ENCODE measurements at places on chromosomes 16 and 17.

DNA sequence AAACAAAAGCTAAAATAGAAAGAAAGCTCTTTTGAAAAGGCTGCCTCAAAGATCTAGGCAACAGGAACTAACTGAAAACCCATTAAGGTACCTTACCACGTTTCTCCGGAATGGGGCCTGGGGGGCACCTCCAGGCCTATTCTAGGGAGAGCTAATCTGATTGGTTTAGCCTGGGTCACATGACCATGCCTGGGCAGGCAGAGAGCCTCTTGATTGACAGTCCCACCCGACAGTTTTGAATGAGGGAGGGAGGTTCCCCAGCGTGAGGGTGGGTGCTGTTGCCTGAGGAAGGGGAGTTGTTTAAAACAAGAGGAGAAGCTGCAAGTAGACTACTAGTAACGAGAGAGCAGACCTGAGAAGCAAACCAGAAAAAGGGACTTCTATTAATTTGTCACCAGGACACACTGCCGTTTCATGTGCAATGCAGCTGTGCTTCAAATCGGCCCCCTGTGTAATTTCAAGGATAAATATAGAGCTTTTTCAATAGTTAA is 143.4 kb upstream of the HS3ST2 start:
- DNase-seq = no peak

DNA sequence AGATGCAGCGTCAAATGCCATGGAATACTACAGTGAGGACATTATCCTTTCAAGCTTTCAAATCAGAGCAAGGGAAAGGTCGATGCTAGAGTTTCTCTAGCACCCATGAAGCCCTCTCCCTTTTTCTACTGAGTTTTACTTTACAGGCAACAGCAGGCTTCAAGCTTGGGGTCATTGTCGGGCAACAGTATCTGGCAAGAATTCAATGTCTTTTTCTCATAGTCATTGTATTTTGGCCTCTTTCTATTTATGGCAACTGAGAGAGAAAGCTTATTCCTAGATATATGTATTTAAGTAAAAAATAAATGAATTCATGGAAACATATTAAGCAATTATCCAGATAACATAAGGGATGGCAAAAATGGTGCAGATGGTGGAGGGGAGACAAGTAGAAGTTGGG is 364 bp upstream of the CETP start:
- no peak for DNase-seq

DNA sequence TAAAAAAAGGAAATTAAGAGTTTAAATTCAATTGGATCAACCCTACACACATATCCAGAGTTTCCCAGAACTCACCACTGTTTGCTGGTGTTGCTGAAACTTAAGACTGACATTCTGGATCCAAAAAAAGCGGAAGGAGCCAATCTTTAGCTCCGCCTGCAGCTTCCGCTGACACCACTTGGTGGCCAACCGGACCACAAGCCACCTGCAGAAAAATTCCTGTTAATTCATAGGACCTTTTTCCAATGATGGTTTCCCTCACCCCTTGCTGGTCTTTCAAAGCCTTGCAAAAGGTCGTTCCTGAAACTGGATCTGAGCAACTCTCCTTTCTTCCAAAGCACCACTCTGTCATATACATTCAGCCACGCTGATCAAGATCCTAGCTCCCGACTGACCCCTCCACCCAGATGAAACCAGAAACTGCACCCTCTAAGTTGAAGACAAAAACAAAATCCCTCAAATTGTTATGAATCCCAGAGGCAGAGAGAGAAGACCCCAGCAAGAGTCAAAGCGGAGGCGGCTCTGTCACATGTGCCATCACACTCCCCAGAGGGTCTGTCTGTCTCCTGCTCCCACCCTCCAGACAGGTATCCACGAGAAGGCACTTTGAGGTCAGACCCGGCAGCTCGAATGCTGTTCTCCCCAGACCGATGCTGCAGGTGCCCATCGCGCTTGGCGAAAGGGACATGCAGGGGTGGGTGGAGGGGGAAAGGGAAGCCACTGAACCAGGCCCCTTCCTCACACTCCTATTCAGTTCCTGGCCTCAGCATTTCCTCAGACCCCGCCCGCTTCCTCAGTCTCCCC is 773 bp downstream of the BLTP2 start:
- no peak for DNase-seq

- DNase-seq = no peak
Measured at GRCh38 chr17:50946223-50946890, 80.2 kb upstream of the TOB1 start.

DNA sequence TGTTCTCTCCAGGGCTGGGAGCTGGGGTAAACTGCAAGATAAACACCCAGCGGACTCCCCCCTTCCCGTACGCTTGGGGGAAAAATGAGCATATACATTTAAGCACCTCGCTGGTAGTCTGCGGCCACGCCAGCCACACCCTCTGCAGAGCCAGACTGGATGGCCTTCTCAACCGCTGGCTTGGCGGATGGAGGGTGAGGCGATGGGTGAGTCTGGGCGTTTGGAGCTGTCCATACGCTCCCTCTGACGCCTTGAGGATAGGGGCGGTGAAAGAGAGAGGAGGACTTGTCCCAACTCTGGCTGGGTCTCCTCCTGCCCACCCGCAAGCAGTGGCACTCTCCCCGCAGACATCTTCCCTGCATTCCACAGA is 1.0 kb downstream of the ITGA3 start:
- DNase-seq = no peak

DNA sequence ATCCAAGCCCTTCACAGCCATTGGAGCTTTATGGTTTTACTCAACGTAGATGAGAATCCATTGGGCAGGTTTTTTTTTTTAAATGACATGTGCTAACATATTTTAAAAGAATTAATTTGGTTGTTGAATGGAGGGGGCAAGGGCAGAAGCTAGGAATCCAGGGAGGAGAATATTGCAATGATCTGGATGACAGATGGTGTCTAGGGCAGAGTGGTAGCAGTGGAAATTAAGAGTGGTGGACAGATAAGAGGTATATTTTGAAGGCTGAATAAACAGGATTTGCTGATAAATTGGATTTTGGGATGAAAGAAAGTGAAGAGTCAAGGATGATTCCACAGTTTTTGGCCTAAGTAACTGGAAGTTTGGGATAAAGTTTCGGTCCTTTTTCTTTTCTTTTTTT is 54.8 kb upstream of the DHX40 start:
- DNase-seq = no peak

- no peak for DNase-seq
Measured at GRCh38 chr16:22141767-22142166, 20.5 kb upstream of the SDR42E2 start.

DNA sequence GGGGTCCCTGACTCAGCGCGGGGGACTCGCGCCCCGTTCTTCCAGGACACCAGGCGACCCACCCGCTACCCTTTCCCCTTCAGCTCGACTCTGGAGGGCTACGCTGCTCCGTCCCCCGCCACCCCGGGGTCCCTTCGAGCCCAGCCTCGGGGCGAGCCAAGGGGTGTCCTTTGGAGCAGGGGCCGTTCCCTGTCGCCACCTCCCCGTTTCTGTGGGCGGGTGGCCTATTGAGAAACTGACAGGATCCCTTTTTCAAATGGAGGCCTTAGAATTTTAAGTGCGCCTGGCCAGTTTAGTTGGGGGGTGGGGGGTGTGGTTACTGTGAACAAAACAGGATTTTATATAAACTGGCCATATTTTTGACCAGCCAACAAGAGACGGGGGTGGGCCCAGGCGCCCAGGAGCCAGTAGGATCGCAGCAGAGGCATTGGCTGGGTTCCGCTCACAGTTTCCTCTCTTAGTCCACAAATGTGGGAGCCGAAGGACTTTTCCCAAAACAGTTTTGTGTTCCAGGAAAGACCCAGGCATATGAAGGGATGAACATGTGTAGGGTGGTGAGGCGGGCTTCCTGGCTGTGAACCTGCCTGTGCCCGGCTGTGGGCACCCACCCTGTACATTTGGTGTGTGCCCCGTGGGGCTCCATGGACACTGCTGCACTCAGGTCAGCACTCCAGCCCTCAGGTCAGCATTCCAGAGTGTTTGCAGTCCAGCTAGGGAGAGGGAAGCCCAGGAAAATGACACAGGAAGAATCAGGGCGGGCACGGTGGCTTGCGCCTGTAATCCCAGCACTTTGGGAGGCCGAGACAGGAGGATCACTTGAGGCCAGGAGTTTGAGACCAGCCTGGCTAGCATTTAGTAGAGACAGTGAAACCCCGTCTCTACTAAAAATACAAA is 722 bp upstream of the TIMP2 start:
- peak; percentile 80 for DNase-seq

- DNase-seq = peak; percentile 39
Measured at GRCh38 chr17:60390925-60391470, 935 bp downstream of the USP32 start.

DNA sequence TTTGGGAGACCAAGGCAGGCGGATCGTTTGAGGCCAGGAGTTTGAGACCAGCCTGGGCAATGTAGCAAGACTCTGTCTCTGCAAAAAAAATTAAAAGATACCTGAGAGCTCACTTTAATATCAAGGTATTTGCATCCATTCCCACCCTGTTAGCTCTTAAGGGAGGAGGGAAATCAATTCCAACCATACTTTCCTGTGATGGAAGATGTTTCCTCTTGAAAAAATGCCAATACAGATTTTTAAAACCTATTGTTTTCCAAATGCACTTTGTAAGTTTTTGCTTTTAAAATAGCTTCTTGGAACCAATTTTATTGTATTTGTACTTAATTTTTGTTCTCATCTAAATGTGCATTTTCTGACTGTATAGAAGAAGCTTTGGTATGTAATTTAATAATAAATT is 49.2 kb downstream of the GOSR1 start:
- DNase-seq = no peak

DNA sequence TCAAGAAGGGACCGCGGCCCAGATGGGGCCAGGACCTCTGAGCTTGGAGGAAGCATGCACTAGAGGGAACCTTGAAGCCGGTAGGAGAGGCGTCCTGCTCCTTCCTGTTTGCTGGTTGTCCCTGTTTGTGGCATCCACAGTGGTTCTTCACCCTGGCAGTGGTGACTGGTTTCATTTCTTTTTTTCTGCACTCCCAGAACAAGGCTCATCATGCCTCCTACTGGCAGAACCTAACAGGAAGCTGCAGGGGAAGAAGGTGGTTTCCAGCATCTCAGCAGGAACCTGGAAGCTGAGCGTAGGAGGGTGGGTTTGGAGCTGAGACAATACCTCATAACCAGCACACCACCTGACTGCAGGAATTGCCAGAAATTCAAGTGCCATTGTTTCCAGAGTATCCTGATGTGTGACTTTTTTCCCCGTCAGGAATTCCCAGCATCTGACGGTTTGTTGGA is 5.8 kb downstream of the TMEM231 start:
- DNase-seq = no peak

- DNase-seq = no peak
Measured at GRCh38 chr17:57105591-57105990, 20.5 kb downstream of the AKAP1 start.

DNA sequence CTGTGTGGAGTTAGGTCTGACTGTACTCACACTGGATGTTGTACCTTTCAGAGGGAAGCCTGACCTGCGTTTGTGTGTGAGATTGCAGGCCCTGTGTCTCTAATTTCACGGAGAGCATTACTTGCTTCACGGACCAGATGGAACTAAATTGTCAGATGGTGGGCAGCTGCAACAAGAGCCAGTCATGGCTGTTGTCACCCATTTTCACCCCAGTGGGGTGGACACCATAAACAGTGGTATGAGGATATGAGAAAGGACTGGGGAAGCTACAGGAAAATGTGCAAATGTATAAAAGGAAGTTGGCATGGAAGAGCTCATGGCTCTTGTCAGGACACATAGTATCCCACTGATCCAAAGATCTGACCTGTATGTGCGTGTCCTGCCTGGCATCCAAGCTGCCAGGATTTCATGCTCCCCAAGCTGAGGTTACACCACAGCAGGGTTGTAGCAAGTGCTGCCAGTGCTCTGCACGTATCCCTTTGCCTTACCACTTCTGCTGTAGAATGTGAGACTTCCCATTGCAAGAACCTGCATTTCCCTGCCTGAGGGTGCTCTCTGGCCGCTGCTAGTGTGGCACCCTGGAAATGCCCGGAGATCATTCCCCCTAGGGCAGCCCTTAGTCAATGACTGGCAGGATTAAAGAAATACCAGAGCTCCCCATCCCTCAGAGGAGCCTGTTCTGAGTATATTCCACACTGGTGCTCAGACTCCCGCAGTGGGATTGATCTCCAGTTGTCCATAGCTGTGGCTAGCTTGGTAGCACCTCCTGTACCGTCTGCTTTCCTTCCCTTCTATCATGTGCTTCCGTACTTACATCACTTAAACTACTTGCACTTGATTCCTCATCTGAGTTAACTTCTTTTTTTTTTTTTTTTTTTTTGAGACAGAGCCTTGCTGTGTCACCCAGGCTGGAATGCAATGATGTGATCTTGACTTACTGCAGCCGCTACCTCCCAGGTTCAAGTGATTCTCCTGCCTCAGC is 70.4 kb upstream of the TANC2 start:
- no peak for DNase-seq

GRCh38 chr17:80195671-80196529 is 24.2 kb downstream of the SGSH start:
- DNase-seq = no peak

DNA sequence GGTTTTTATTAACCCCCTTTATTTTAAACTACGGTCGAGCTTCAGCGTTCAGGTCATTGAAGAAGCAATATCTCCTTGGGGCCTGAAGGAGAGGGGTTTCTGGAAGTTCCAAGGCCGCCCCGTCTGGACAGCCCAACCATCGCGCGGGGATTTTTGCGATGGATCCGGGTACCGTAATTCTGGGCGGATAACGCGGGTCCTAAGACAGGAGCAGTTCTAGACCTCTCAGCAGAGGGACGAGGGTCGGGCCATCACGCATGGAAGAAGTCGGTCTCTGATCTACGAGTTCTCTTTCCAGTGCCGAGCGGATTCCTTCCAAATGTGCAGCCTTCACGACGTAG is 3.6 kb downstream of the BORCS6 start:
- DNase-seq = no peak

GRCh38 chr16:27053996-27054395 is 12.7 kb upstream of the C16orf82 start:
- DNase-seq = no peak

DNA sequence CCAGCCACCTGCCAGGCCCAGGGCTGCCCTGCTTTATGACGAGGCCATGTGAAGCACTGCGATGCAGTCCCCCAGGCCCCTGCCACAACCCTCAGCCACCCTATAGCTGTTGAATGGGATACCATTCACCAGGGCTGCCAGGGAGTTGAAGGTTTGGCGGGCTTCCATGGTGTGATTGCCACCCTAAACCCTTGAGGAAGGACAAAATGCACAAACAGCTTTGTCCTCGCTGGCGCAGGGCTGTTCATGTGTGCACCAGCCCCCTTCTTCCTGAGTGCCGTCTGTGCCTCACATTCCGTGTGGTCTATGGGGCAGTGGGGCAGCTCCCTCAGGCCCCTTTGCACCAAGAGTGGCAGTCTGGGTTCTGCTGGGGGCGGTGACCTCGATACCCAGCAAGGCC is 25.3 kb downstream of the NARF start:
- DNase-seq = no peak

GRCh38 chr17:47243737-47244598 is 9.7 kb upstream of the ITGB3 start:
- no peak for DNase-seq
